ENCODE measurements at places on chromosomes 12 and 14.

DNA sequence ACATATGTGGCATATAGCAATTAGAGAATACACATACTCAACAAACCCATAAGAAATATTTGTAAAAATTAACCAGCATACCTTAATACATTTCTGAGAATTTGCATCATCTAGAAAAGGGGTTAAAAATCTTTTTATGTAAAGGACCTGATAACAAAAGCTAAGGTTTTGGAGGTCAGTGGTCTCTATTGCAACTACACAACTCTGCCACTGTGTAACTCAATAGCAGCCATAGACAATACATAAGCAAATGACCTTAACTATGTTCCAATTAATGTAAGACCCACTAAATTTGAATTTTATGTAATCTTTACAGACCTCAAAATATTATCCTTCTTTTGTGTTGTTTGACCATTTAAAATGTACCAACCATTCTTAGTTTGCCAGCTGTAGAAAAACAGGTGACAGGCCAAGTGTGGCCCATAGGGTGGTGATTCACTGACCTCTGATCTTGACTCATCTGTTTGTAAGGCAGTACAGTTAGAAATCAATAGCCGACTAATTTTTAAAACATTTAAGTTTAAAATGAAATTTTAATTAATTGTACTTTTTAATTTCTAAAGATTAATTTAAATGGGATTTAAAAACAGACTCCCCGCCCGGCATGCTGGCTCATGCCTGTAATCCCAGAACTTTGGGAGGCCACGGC lies 7.4 kb upstream of the EPS8 start:
- no peak for DNase-seq

DNA sequence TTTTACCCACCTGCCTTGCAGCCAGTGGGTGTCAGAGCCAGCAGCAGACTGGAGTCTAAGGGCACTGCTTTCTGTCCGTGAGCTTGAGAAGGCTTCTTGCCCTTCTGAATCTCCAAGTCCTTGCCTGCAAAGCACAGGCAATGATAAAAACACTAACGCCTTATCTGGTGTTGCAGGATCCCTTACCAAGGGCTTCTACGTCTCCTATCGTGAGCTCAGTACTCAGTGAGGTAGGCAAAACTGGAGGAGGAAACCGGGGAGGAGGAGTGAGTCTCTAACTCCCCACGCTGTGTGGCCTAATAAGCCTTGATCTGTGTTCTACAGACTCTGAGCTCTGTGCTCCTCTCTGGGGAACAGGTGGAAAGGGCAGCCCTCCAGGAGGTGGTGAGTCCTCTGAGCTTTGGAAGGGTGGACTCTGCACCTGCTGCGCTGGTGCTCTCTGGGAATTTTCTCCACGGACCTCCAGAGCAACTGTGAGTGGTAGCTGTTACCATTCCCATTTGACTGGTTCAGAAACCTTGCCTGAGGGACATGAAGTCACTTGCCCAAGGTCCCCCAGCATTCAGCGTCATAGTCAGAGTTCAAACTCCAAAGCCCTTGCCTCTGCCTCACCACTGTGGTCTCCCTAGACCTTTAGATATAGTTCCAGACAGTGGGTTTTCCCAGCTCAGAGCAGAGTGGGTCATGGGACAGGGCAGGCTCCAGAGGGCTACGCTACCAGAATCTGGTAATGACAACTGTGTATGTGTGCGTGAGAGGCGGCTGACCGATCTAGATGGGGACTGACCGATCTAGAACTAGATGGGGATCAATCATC lies 7.0 kb upstream of the MARK3 start:
- no peak for DNase-seq

- DNase-seq = no peak
These were observed 34.7 kb upstream of the PNMA1 start for GRCh38 chr14:73748858-73749357.

GRCh38 chr12:52763036-52763659 lies 14.0 kb downstream of the KRT76 start:
- no peak for DNase-seq

DNA sequence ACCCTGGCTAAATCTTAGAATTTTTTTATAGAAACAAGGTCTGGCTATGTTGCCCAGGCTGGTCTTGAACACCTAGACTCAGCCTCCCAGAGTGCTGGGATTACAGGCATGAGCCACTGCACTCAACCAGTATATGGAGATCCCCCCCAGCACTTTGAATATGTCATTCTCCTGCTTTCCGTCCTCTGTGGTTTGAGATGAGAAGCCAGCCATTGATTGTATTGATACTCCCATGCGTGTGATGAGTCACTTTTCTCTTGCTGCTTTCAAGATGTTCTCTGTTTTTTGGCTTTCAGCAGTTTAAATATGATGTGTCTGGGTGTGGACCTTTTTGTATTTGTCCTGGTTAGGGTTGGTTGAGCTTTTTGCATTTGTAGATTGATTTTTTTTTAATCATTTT lies 75.2 kb upstream of the DNM1L start:
- no peak for DNase-seq

DNA sequence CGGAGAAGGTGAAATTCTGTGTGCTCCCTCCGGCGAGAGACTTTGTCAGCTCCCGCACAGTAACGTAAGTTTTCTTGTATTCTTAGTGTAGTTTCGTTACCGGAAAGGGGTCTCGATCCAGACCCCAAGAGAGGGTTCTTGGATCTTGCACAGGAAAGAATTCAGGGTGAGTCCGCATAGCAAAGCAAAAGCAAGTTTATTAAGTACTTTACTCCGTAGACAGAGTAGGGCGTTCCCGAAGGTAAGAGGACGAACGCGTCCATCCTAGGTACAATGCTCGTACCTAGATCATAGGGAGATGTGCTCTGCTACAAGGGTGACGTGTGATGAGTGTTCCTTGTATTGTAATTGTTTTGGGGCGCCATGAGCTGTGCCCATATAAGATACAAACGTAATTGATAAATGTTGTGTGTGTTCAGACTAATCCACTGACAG lies 293 bp downstream of the IFI27L1 start:
- no peak for DNase-seq

- DNase-seq = no peak
These were observed 5.2 kb downstream of the MYBPC1 start for GRCh38 chr12:101599771-101600484.

Measured in T follicular helper cell (primary cell).